Fibroblast of lung (primary cell): ENCODE measurements at places on chromosomes 16 and 17.

DNA sequence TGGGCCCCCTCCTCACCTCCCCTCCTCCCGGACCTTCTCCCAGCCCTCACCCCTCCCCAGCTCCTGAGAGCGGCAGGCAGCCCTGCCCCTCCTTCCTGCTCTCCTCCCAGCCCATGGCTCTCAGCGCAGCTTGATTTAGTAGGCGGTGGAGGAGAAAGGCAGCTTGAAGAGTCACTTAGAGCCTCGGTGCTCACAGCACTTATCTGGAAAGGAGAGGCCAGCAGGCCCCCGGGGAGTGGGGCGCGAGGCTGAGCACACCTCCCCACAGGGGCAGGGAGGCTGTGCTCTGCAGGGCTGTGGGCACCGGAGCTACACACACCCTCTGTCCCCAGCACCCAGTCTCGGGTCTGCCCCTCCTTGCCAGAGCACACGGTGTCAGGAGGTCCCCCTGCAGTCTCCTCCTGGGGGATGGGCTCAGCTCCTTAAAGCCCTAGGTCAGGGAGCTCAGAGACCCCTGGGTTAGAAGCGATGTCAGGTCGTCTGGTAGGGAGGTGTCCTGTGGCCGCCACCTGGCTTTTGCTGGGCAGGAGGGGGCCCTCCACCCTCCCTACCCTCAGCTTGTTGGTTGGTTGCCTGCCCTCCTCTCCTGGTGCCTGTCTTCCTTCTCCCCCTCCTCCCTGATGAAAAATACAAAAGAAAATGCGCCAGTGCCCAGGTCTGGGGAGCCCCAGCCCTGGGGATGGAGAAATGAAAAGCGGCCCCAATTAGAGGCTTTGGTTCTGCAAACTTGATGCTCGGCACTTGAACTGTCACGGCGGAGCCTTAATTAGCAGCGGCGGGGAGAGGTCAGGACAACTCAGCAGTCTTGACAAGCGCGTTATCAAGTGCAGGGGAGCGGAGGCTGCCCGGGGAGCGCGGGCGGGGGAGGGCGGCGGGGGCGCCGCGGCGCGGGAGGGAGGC, 151.1 kb upstream of the GSE1 start:
- peak; percentile 45 for DNase-seq

DNA sequence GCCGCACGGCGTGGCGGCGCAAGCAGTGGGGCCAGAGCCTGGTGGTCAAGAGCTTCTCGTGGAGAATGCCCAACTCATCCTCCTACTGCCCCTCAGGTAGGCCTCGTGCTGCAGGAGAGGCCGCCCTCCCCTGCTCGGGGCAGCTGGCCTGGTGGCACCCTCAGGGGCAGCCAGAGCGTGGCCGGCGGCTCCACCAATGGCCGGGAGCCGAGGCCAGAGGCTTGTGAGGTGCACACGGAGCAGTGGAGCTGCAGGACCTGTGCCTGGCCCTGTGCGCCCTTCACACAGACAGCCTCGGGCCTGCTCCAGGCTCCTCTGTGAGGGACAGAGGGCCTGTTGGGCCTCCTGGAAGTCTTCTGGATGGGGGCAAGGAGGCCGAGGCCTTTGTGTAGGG, 85.5 kb downstream of the NPIPB11 start:
- DNase-seq: no peak

- DNase-seq: no peak
Observed at GRCh38 chr17:4768298-4768697, 3.4 kb upstream of the TM4SF5 start.

DNA sequence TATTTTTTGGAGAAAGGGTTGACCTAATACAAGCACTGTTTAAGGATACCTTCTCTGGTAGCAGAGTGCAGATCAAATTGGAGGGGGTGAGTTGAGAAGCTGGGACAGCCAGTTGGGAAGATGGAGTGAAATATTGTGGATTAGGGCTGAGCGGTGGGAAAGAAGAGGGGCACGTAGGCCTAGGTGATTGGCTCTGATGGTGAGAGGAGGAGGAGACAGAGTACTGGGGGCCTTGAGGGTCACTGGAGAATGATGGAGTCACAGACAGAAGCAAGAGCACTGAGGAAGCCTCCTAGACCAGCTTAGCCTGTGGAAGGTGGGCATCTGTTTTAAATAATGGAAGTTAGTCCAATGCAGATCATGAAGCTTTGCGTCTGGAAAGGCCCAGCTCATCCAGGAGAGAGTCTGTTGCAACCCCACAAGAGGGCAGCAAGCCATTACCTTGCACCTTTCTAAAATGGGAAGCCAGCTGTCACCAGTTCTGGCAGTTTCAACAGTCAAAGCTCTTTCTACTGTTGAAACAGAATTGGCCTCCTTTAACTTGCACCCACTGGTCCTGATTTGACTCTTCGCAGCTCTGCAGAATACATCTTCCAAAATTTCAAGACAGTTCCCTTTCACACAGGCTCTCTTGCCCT, 11.8 kb downstream of the SLC9A5 start:
- peak; percentile 69 for DNase-seq

DNA sequence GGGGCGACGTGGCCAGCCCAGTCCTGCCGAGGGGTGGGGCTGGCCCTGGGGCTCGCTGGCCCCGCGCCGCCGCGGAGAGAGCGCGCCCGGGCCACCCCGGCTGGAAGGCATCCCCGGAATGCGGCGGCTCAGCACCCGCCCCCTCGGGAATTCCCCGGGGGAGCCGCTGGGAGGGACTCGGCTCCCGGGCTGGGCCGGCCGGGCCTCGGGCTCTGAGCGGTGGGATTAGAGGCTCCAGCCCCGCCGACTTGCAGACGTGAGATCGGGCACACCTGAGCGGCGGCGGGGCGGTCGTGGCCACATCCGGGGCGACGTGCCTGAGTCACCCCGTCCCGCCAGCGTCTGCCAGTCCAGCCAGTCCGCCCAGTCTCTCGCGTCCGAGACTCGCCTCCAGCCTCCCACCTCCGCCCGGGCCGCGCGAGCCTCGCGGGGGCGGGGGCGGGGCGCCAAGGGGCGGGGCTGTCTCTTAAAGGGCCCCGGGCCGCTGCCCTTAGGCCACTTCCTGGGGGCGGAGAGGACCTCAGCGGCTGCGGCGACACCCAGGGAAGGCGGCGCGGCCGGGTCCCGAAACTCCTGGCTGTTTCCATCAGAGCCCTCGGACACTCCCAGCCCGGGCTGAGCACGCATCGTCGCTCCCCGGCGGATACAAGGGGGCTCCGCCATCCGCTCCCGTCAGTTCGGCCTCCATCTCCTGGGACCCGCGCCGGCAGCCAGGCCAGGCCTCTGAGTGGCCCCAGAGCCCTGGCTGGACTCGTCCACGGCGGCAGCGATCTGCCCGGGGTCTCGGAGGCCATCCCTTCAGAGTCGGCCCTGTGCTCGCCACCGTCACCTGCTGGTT, at the start of gene KCTD11:
TSS of gene KCTD11 (plus strand) at position 498 of the 838 bp plus-strand sequence.
- peak; percentile 91 for DNase-seq

DNA sequence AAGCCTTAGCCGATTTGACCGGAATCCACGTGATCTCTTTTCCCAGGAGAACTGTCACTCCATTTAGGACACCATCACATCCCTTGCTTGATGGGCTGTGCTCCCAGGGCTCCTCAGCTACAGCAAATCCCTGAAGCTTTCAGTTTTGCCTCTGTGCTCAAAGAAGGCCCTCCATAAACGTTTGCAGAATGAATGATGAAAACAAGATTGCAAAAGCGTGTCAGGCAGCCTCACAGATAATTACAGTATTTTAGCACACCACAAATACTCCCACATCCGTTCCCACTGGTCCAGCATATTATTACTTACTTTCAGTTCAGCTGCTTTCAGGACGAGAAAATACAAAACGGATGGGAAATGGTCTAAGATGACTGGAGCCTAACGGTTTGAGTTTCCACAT, 84.6 kb downstream of the USP31 start:
- no peak for DNase-seq

- no peak for DNase-seq
Observed at GRCh38 chr16:381012-381788, 578 bp downstream of the PGAP6 start.

GRCh38 chr16:81864646-81865382, 85.7 kb downstream of the PLCG2 start:
- no peak for DNase-seq

GRCh38 chr17:51029568-51030463, 90.9 kb downstream of the SPAG9 start:
- DNase-seq: peak; percentile 32

DNA sequence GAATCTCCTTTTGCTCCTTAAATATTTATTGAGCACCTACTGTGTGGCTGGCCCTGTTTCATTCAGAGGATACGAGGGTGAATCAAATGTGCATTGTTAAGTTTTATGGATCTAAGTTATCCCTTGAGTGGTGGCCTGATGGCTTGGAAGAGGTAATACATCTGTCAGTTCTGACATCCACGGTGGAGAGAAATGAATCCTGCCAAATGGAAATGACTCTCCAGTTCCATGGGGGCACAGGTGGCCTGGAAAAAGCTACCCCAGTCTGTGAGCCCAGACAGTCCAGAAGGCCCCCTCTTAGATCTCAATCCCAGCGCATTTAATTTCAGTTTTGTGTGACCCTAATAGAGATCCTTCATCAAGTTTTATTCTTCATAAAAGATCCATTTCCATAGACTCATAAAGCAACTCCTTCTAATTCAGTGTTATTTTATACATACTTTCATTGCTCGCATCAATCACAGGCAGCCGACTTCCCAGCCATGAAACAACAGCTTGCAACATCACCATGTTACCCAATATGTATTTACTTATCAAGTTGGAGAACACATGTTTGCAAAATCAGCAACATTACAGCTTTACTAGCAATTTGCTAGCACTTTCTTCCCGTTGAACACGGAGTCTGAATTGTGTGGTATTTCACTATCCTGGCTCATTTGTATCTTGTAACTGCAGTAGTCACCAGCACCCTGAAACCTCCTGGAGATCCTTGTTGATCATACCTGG, 334.8 kb upstream of the HSBP1 start:
- no peak for DNase-seq

DNA sequence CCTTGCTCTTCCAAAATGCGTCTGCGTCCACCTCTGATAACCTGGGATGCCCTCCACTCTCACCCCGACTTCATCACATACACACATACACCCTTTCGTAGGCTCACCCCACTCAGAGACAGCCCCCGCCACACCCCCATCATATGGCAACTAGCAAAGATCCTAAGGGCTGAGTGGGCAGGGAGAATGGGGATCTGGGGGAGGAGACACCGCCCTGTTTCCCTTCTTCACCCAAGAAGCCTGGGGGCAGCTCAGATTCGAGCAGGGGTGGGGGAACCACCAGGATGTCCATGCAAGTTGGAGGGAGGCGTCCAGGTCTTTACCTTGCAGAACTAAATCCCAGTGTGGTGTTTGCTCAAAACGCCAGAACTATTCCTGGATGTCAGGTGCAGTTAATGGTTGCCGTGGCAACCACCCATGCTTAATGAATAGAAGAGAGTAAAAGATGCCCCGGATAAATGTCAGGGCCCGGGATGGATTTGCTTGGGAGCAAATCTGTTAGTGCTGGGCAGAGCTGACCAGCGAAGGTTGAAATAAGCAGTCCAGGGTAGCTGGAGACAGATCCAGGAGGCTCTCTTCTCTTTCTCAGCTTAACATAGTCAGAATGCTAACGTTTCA, 72.8 kb downstream of the CACNG3 start:
- no peak for DNase-seq

DNA sequence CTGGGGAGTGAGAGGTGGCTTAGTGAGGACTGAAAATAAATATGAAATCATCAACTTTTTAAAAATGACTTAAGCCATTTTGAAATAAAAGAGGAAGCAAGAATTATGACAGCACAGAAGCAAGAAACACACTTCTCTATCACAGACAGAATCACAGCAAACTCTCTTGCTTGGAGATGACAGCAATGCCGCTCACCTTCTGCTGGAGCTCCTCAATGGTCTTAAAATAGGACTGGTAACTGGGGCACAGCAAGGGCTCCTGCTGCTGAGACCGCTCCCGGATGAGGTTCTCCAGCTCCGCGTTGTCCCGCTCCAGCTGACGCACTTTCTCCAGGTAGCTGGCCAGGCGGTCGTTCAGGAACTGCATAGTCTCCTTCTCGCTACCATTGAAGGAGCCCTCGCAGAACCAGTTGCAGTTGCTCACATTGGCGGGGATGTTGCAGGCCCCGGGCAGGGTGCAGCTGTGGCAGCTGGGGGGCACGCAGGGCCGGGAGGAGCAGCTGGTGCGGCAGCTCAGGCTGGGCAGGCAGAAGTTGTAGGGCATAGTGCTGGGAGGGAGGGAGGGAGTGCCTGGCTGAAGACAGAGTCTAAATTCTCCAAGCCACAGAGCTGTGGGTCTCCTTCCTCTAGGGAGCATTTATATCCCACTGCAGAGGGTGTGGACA, at the start of gene KRT31:
TSS of gene KRT31 (minus strand) at position 613 of the 665 bp plus-strand sequence. CDS start at position 544, 69 bp downstream.
- DNase-seq: no peak

GRCh38 chr17:72600934-72601333, 480.1 kb downstream of the SOX9 start:
- peak; percentile 96 for DNase-seq

GRCh38 chr17:72349011-72349410, 228.2 kb downstream of the SOX9 start:
- no peak for DNase-seq

DNA sequence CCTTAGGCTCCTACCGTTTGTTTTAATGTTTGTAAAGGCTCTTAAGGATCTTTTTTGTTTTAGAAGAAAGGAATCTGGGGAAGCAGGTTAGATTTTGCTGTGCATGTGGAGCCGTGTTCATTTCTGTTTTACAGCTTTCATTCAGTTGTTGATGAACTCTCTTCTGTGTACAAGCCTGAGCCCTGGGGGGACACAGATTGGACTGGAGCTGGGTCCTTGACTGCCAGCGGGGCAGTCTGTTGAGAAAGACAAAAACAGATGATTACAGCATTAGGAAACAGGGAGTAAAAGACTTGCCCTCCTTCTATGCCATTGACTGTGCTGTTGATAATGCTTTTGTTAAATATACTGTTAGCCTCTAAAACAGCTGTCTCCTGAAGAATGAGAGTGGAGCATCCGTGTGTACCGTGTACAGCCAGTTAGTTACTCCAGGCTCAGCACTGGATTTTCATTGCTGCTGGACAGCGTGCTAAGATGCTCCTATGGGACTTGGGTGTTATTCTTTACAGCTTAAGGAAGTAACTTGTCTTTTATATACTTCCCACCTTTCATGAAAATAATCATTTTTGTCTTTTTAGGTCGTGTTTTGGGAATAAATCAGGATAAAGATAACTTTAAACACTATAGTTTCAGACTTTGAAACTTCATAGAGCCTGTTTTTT, 3.2 kb downstream of the MAP1LC3B start:
- no peak for DNase-seq

- DNase-seq: peak; percentile 57
Observed at GRCh38 chr17:2043785-2044184, 2.0 kb downstream of the OVCA2 start.
